CD4-positive, alpha-beta T cell treated with Interferon gamma for 1 hour (primary cell): ENCODE measurements at places on chromosomes 11 and 22.

DNA sequence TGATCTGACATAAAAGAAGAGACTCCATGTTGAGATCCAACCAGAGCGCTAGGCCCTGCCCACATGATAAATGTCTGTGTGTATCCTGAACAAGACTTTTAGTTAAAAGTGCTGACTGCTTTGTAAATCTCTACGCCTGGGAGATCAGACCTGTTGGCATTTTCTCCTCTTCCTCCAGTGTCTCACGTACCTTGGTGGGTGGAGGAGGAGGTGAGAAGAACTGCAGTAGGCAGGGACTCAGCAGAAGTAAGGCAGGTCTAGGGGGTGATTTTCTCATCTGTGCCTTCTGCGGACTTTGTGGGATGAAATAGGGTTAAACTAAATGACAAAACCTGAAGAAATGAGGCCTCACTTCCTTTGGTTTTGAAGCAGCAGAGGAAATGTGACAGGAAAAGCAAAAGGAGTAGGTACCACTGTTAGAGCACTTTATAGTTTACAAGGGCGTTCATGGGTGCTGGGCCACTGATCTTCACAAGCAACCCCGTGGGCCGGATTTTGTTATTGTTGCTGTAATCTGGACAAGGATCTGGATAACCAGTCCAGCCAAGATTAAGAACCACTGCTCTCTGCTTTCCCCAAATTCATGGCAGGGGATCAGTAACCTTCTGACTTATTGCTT lies 36.7 kb upstream of the PLET1 start:
- no peak for DNase-seq

DNA sequence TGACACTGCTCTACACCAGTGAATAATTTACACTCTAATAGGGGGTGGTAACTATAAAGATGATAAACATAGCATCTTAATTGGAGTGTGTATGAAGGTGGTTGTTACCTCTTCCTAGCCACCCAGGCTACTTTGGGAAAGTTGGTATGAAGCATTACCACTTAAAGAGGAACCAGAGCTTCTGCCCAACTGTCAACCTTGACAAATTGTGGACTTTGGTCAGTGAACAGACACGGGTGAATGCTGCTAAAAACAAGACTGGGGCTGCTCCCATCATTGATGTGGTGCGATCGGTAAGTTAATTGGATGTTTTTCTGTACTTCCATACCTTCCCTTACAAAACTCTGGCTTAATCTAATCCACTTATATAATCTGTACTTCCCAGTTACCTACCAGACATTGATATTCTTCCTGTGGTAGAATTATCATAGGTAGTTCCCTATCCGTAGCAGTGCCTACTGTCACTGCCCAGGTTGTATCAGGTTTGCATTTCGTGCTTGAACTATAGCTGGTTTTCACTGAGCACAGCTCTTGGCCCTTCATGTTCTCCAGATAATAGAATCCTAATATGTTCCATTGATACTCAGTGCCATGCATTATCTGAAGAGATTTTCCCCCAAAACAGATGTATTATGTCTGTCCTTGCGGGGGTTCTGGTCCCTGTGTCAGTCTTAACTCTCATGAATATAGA lies 2.2 kb downstream of the RPL27A start:
- no peak for DNase-seq

- no peak for DNase-seq
Measured at GRCh38 chr11:3737386-3737933, 59.9 kb downstream of the NUP98 start.

GRCh38 chr11:104049116-104049515 lies 12.7 kb downstream of the DDI1 start:
- DNase-seq: no peak

- DNase-seq: no peak
Measured at GRCh38 chr22:46067159-46068111, 82.9 kb upstream of the PPARA start.

DNA sequence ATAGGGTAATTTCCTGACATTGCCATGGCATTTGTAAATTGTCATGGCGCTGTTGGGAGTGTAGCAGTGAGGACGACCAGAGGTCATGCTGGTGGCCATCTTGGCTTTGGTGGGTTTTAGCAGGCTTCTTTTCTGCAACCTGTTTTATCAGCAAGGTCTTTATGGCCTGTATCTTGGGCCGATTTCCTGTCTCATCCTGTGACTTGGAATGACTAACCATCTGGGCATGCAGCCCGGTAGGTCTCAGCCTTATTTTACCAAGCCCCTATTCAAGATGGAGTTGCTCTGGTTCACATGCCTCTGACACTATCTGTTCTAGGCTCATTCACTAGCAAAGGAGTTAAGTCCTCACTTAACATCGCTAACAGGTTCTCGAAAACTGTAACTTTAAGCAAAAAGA lies 1374.2 kb downstream of the FAM181B start:
- no peak for DNase-seq

- DNase-seq: peak; percentile 73
Measured at GRCh38 chr11:68297812-68298658, 14.4 kb upstream of the LRP5 start.
